ENCODE measurements at places on chromosomes 5 and 9. TPM values are rescaled to one million over a fixed set of nuclear protein-coding genes. Genes with fewer than 3 reads are reported as not detected.

The BAAT gene
- 0.04 TPM for total RNA-seq

The SEMA5A gene
- 4.1 TPM for total RNA-seq

The SLC45A2 gene
- not detected for total RNA-seq

The SPINK1 gene
- not detected for total RNA-seq

The C5orf63 gene
- 4.2 TPM for total RNA-seq

The SEC24A gene
- 16.1 TPM for total RNA-seq
